Pons (tissue), 1 donor: ENCODE measurements at places on chromosomes 11 and 22.

GRCh38 chr11:16603890-16604793 is 134.3 kb upstream of the C11orf58 start:
- no peak for DNase-seq

GRCh38 chr11:114796954-114797721 is 118.8 kb downstream of the NXPE2 start:
- no peak for DNase-seq

- no peak for DNase-seq
These were observed 626 bp downstream of the KRTAP5-7 start for GRCh38 chr11:71527576-71528210.

DNA sequence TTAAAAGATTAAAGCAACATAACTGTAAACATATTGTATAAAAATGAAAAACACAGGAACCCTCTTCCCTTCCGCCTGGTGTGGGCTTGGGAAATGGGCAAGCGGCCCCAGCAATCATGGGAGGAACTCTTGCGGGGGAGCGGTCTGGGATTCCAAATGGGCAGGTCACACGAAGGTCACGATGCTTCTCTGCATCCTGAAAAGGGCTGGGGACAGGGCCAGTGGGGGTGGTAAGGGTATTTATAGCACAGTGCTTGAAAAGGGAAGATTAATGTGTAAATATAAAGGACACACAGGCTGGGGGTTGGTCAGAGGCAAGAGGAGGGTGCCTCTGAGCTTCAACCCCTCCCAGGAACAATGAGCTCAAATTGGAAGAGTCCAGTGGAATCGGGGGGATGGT is 46.9 kb upstream of the OR4B1 start:
- no peak for DNase-seq

DNA sequence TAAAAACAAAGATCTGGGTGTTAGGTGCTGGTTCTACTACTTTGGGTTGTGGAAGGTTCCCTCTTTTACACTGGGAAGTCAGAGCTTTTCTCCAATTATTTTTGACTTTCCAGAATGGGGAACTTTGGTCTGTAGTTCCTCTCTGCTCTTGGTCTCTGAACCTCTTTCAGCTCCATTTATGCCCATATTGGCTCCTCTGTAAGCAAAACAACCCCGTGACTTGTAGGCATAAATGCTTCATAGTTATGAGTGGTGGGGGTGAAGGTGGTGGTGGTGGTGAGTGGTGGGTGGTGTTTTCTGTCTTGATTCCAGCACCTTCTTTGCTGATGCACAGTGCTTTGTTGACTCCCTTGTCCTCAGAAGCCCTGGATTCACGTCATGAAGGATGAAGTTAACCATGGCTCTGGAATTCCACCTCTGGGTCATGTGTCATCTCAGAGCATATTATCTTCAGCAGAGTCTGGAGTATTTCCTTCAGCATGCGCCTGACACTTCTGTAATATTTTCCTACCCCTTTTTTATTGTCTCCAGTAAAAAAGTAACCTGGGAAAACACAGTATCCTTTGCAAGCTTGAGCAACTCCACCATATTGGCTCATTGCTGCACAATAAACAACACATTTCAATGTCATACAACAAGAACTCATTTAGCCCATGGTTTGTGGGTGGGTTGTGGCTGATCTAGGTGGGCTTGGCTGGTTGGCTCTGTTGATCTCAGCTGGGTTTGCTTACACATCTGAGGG is 24.1 kb upstream of the GRK3 start:
- peak; percentile 36 for DNase-seq

- no peak for DNase-seq
These were observed 40.0 kb downstream of the WNT11 start for GRCh38 chr11:76166314-76166713.

DNA sequence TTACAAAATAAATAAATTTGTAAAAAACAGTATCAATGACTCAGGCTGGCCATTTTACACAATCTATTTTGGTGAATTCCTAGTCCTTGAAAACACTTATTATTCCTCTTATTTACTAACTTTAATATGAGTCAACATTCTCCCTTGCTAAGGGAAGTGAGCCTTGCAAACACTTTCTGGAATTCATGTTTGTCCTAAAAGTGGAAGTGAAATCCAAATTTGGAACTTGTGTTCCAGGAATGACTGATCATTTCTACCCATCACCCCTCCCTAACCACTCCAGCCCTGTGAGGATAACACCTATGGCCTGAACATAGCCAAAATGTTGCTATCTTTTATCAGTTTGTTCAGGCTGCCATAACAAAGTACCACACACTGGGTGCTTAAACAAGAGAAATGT is 83.1 kb downstream of the OR5AK2 start:
- no peak for DNase-seq

GRCh38 chr22:44975427-44976262 is 34.2 kb downstream of the PHF21B start:
- peak; percentile 54 for DNase-seq

- DNase-seq: no peak
These were observed 17.1 kb upstream of the TMPRSS13 start for GRCh38 chr11:117946156-117946841.

- no peak for DNase-seq
These were observed 15.2 kb upstream of the SLC6A5 start for GRCh38 chr11:20584093-20584774.

GRCh38 chr11:34242037-34242625 is 115.7 kb downstream of the ABTB2 start:
- no peak for DNase-seq

DNA sequence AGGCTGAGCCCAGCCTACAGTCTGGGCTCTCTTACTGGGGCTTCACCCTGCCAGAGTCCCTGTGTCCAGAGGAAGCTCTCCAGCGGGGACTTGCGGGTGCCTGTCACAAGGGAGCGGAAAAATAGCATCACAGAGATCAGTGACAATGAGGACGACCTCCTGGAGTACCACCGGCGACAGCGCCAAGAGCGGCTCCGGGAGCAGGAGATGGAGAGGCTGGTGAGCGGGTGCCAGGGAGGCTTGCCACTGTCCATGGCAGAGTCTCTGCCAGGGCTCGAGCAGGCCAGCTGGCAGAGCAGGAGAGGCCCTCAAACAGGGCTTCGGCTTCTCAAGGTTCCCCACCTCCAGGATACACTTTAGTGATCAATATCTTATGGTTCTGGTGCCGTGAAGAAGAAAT is 21.0 kb downstream of the PHLDB1 start:
- peak; percentile 69 for DNase-seq

DNA sequence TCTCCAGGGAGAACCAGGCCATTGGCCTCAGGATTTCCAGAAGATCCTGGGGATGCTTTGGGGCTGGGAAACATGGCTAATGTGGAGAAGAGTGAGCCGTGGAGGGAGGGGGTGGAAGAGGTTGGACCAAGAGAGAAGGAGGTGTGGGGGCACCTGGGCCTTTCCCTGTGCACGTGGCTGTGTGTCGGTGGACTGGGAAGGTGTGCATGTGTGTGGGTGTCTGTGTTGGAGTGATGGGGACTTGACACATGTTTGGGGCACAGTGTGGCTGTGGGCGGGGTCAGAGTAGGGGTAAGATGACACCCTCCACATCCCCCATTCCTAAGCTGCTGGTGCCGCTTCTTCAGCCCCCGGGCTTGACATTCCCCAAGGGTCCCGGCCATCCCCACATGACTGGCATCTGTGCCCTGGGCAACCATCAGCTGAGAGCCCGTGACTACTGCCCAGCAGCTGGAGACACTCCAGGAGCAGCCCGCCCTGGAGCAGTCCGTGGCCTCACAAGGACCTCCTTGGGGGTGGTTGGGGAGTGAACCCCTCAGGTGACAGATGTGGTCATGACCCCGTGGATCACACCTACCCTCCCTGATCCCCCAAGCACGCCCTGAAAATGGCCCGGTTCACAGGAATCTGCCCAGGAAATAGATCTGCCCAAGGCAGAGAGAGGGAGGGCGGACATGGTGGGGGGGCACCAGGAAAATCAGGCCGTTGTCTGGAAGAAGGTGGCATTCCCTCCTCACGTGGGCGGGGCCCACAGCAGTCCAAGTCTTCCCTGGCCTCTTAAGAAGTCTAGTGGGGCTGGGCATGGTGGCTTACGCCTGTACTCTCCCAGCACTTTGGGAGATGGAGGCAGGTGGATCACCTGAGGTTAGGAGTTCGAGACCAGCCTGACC is 34.8 kb upstream of the SOX10 start:
- DNase-seq: no peak

GRCh38 chr11:66315921-66316811 is 678 bp downstream of the CD248 start:
- no peak for DNase-seq

DNA sequence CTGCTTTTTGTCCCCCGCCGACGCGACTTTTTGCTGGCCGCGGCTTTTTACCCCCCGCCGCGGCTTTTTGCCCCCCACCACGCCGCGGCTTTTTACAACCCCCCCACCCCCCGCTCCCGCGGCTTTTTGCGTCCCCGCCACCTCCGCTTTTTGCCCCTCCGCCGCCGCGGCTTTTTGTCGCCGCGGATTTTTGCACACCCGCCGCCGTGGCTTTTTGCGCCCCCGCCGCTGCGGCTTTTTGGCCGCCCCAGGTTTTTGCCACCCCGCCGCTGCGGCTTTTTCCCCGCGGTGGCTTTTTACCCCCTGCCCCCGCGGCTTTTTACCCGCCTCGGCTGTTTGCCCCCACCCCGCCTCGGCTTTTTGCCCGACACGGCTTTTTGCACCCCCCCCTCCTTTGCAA is 205.5 kb downstream of the CCT8L2 start:
- DNase-seq: no peak

GRCh38 chr11:73577496-73577917 is 20.4 kb downstream of the FAM168A start:
- DNase-seq: no peak

GRCh38 chr11:488062-488461 is 19.0 kb downstream of the RNH1 start:
- DNase-seq: no peak

GRCh38 chr11:133896642-133897330 is 51.5 kb upstream of the SPATA19 start:
- DNase-seq: no peak

- no peak for DNase-seq
These were observed 37.4 kb downstream of the ZC3H7B start for GRCh38 chr22:41338614-41339212.

- DNase-seq: no peak
These were observed 4.2 kb downstream of the ZP1 start for GRCh38 chr11:60871378-60872061.

DNA sequence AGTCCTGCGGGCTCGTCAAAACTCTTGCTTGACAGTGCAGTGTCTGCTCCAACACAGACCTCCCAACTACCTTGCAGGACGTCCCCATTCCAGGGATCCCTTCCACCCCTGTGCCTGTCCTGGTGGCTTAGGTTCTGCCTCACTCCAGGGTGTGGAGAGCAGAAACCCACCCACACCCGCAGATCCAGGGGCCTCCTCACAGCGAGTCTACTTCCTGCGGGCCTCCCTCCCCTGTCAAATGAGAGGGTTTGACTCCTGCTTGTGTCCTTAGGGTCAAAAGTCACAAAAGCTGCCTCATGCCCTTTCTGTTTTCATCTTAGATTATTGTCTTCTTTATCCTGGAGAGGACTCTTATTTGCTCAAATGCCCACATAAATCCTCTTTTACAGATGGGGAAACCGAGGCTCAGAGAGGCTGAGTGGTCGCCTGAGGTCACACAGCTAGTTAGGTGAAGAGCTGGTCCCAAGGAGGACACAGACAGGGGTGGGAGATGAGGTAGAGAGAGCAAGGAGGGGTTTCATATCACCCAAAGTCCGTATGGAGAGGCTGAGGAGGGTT is 81.1 kb upstream of the KCNQ1OT1 start:
- no peak for DNase-seq

DNA sequence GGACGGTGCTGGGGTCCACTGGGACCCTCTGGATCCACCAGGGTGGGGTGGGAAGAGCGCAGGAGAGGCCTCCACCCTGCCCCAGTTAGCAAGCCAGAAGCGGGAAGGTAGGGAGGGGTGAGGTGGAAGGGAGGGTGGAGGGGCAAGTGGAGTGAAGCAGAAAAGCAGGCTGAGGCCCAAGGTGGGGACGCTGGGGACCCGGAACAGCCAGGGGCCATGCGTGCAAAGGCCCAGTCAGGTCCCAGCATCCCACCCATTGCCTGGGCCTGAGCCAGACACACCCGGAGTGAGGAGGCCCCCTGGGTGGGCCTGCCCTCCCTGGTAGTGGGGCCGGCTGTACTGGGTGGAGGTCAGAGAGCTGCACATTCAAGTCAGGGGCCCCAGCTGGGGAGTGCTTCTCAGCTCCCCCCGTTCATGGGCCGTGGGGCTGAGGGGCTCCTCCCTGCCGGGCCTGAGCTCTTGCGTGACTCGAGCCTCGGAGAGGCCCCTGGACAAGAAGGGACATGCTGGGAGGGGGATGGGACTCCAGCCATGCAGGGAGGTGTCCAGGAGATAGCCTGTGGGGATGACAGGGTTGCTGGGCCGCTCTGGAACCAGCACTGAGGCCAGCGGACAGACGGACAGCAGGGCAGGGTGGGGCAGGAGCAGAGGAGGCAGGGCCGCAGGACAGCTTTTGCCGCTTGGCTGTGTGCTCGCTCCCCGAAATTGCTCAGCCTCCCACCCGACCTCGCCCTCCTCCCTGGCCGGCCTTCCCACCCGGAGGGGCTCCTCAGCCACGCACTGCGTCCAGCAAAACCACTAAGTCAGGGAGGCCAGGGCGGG is 7.7 kb downstream of the TNNT3 start:
- no peak for DNase-seq

DNA sequence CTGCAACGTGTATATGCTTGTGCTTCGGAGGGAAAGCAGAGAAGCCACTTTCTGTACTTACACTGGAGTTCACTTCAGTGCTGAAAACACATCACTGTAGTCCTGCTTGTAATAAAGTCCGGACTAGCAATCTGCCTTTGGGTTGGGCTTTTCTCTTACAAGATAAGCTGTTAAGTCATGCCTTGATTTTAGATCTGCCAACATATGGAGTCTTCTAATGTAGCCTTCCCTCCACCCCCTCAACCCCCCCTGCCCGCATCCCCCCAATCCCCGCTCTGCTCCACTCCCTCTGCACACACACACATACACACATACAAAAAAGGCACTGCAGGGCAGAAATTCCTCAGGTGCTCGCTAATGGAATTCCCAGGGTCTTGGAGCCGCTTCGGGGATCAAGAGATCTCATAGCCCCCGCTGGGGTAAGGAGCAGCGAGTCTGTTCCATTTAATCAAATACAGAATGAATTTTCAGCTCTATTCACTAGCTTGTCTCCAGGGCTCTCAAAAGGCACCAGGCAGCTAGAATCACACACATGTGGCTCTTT is 3.4 kb downstream of the CDON start:
- no peak for DNase-seq

GRCh38 chr22:45069925-45070324 is 60.1 kb upstream of the PHF21B start:
- no peak for DNase-seq

GRCh38 chr11:131303611-131304119 is 66.8 kb upstream of the NTM start:
- DNase-seq: no peak
